ENCODE measurements at places on chromosomes 16 and 17. TPM values are rescaled to one million over a fixed set of nuclear protein-coding genes. Genes with fewer than 3 reads are reported as not detected.

Gene IL34
- 3.9 TPM for total RNA-seq

Gene CCL13
- total RNA-seq = not detected

Gene DPEP2
- not detected for total RNA-seq

Gene C16orf96
- under 0.01 TPM for total RNA-seq

Gene CLDN6
- 0.09 TPM for total RNA-seq

Gene GPR142
- not detected for total RNA-seq

Gene ARL6IP1
- total RNA-seq = 193 TPM

Gene GUCY2D
- 0.09 TPM for total RNA-seq

Gene VMO1
- total RNA-seq = 1.2 TPM

Gene BCAR1
- total RNA-seq = 18.5 TPM

Gene NHLRC4
- total RNA-seq = 4.7 TPM

Gene KRTAP17-1
- not detected for total RNA-seq

Gene KRT12
- not detected for total RNA-seq

Gene FCSK
- 9.6 TPM for total RNA-seq

Gene PRSS22
- not detected for total RNA-seq

Gene GAST
- total RNA-seq = not detected

Gene NPIPB8
- not detected for total RNA-seq

Gene MGAT5B
- 0.32 TPM for total RNA-seq

Gene ODAD4
- 1.1 TPM for total RNA-seq

Gene AIPL1
- not detected for total RNA-seq

Gene CD79B
- 0.16 TPM for total RNA-seq

Gene KRTAP4-5
- not detected for total RNA-seq

Gene CD19
- not detected for total RNA-seq

Gene TPSG1
- not detected for total RNA-seq

Gene ATP5PD
- total RNA-seq = 442 TPM

Gene GINS2
- 0.77 TPM for total RNA-seq

Gene KIF2B
- not detected for total RNA-seq

Gene PRDM7
- not detected for total RNA-seq

Gene COG1
- total RNA-seq = 13.4 TPM

Gene NLGN2
- 6.8 TPM for total RNA-seq

Gene RNF157
- 0.32 TPM for total RNA-seq

Gene IGF2BP1
- total RNA-seq = 2.5 TPM

Gene TMEM100
- 2.8 TPM for total RNA-seq

Gene TMEM231
- 14.5 TPM for total RNA-seq

Gene ATAD5
- 0.17 TPM for total RNA-seq

Gene MCRIP2
- total RNA-seq = 12.9 TPM

Gene TP53TG3F
- total RNA-seq = not detected

Gene PPL
- 46.3 TPM for total RNA-seq

Gene PLEKHH3
- 10.1 TPM for total RNA-seq

Gene CD7
- total RNA-seq = not detected

Gene NUPR1
- total RNA-seq = 18.9 TPM

Gene FBXW10
- total RNA-seq = under 0.01 TPM

Gene ALOX12
- total RNA-seq = 0.09 TPM

Gene UTS2R
- not detected for total RNA-seq

Gene PLA2G10
- not detected for total RNA-seq

Gene KRTAP2-2
- not detected for total RNA-seq

Gene STH
- total RNA-seq = not detected

Gene MT1A
- total RNA-seq = not detected

Gene CTRB1
- not detected for total RNA-seq

Gene EXOC3L1
- total RNA-seq = 0.34 TPM

Gene SLC38A10
- total RNA-seq = 49.5 TPM

Measured in bronchial smooth muscle cell (primary cell).